NCI-H1417 (cell line): ENCODE measurements at places on chromosomes 5 and 9.

DNA sequence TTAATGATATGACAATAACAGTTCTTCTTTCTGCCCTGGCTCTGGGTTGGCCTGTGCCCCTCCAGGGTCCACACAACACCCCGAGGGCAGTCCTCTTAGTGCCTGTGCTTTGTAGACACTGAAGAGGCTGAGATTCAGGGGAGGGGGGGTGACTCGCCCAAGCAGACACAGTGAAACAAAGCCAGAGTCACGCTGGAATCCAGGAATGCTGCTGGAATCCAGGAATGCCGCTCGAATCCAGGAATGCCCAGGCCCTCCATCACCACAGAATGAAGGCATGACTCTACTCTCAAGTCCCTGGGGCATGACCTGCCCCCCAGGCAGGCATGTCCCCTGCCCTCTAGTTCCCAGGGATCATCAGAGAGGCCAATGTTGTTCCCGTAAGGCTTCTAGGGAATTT is 73.1 kb downstream of the LRSAM1 start:
- no peak for DNase-seq

DNA sequence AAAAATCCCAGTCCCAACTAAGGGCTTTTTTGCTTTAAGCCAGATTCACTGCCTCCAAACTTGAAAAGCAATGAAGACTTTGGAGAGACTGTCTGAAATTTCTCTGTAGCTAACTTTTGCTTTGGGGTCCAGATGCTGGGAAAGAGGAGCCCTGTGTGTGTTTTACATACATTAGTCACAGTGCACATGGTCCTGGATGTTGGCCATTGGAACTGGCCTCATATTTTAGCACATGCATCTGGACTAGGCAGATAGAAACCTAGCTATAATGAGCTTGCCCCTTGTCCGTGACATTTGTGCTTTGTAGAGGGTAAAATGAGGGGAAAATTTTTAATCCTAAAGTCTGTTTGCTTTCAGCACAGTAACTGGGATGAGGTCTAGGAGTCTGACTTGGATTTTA is 421.7 kb downstream of the CDK5RAP2 start:
- no peak for DNase-seq

GRCh38 chr5:177370488-177371119 is 12.9 kb downstream of the RGS14 start:
- DNase-seq: peak; percentile 85

DNA sequence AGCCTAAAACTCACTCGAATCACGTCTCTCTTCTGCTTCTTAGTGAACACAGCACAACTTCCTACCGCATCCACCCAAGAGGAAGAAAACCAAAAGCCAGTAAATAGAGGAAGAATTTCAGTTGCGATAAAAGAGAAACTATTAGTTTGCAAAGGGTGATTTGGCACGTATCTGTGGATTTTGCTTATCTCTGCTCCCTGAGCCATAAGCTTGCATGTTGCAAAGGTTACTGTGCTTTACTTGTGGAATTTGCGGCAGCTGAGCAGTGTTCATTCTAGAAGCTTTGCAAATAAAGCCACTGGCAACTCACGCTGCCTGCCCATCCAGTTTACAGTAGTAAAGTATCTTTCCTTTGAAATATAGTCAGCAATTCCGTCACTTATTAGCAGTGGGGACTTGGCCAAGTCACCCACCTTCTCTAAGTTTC is 149.0 kb upstream of the PCA3 start:
- no peak for DNase-seq

GRCh38 chr5:68137511-68138140 is 77.9 kb upstream of the PIK3R1 start:
- DNase-seq: no peak

DNA sequence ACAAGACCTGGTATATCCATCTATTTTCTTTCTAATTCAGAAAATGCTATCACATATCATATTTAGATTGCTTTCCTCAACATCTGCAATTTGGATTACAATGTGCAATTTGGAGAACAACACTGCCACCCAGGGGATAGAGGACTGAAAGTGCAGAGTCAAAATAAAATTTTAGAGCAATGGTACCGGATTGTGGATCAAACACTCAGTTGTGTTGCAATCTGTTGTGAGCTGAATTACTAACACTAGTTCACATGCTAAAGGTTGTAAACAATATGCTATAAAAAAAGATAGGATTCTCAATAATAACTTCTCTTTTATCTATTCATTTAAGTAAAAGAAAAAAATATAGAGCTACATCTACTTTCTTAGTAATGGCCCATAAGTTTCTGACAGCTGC is 11.9 kb upstream of the SRFBP1 start:
- DNase-seq: peak; percentile 74

- peak; percentile 73 for DNase-seq
Measured at GRCh38 chr5:141845371-141845851, 32.8 kb downstream of the PCDH1 start.

- DNase-seq: no peak
Measured at GRCh38 chr9:133529457-133529856, 4.7 kb upstream of the MYMK start.

GRCh38 chr9:92763721-92764380 is 782 bp downstream of the BICD2 start:
- DNase-seq: peak; percentile 65

- no peak for DNase-seq
Measured at GRCh38 chr5:156936972-156937371, 26.1 kb downstream of the TIMD4 start.

DNA sequence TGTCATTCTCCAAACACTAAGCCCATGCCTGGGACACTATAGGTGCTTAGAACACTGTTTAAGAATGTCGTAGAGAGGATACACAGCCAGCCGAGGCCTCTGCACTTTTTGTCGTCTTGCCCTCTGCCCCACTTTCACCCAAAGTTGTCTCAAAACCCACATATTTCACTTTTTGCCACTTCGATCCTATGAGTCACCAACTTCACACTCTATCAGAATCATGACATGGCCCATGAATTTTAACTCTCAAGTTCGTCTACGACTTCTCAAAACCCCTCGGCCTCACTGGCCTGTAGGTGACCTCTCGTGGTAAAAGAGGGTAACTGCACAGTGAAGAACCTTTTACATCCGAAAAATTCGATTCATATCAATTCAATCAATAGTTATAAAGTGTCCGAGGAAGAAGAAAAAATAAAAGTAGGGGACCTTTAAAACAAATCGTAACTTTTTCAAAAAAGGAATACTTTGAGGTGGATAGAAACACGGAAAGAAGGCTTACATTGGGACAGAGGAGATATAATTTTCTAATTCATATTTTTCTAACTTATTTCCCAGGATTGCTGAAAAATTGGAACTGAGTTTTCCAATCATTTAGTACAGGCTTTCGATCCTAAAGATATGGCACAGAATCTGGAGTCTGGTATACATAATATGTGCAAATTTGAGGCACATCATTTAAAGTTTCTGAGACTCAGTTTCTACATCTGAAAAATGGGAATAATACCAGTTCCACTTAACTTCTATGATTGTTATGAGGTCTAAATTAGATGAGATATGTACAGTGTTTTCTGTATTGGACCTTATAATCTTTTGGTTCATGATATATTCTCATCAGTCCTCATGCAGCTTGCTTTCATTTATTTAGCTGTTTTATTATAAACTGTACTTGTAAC is 122.6 kb downstream of the APBA1 start:
- peak; percentile 4 for DNase-seq

- DNase-seq: no peak
Measured at GRCh38 chr5:76808141-76808691, 10.6 kb upstream of the F2RL1 start.

DNA sequence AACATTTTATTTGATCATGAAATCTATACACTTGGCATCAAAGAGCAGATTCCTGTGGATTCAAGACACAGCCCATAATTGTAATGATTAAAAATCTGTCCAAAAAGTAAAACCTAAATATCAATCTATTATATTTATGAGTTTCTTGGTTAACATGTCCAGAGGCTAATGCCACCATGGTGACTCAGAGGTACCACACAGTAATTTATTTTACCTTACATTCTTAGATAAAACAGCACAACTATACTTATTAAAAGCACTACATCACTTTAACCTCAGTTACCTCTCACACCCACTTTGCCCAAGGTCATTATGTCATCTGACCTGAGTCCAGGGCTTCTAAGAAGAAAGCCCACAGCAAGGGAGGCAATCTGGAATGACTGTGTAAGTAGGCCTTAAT is 519.2 kb downstream of the RASEF start:
- no peak for DNase-seq

GRCh38 chr9:109487247-109487646 is 10.9 kb downstream of the PTPN3 start:
- DNase-seq: no peak

- no peak for DNase-seq
Measured at GRCh38 chr9:131605770-131606590, 60.7 kb downstream of the PRRT1B start.

DNA sequence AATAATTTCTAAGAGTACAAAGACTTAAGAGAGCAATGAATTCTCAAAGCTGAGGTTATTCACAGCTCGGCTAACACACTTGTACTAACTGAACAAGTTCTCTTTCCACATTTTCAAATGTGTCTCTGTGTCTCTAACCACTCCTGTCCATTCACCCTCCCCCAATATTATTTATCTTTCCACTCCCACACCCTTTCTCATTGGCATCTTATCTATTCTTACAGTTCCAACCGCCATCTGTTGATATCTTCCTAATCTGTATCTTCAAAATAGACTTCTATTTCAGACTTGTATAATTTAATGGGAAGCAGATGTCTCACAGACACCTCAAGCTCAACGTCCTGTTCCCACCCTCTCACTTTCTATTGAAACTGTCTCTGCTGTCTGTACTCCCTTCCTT is 205.9 kb downstream of the ANXA1 start:
- no peak for DNase-seq

DNA sequence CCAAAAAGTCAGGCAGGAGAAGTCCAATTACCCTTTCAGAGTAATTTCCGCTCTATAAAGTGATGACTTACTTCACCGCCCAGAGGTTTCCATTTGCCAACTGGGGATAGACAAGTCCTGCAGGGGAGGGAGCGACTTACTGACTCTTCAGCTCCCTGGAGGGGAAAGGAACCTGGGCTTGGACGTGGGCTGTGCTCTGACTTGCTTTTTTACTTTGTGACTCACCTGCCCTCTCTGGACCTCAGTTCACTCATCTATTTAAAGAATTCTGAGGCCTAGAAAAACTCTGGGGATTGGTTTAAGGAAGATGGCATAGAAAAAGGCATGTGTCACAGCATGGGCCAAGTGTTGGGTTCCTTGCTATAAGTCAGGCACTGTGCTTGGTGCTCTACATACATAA is 180.4 kb upstream of the TRIM32 start:
- DNase-seq: no peak

DNA sequence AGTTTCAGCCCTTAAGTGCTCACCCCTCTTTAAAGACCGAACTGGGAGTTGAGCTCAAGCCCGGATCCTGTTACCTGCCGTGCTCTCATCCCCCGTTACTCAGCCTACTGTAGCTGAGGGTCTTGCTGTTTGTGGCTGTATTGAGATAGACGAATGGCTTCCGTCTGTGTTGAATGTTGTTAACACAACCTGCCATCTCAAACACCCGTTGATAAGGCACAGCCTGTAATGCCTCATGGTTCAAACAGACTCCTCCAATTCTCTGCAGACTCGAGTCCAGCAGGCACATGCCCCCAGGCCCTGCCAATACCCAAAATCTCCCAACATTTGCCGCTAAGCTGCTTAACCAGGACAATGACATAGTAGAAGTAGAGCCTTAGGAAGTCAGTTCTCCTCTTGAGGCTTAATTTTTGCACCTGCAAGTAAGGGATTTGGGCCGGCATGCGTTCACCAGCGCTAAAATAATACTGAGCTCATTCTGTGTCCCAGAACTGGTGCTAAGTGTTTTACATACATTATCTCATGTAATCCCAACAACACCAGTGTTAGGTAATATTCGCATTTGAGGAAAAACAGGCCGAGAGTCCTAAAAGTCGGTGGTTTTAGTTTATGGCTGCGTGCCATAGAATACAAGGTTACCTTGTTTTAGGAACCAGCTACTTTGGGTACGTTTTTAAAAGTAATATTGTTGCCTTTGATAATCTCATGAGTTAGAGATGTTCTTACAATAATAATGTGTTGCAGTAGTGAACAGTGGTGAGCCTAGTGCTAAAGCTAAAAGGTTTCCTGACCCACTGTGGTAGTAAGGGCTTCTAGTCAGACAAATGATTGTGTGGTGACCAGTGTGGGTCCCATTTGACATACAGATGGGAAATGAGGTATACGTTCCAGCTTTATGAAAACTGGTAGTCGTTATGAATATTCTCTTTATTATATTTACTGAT is 1.5 kb upstream of the RFX3 start:
- peak; percentile 82 for DNase-seq

- DNase-seq: no peak
Measured at GRCh38 chr9:26170190-26170589, 491.9 kb upstream of the TUSC1 start.

- peak; percentile 3 for DNase-seq
Measured at GRCh38 chr5:168311061-168311566, 19.7 kb downstream of the WWC1 start.

- no peak for DNase-seq
Measured at GRCh38 chr5:167995844-167996425, 295.5 kb upstream of the WWC1 start.

DNA sequence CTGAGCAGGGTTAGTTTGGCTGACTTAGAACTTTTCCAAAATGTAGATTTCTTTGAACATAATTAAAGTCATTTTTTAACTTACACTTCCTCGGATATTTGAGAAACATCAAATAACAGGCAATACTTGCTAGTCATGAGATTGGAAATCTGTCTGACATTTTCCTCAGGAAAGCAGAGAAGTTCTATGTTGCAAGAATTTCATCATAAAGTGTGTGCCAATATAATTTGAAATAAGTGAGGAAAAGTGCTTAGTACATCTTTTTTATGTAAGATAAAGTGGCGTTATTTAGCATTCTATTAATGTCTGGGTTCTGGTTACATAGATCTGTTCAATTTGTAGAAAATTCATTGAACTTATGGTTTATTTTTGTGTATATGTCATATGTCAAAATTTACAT is 48.7 kb upstream of the C5orf47 start:
- DNase-seq: no peak

DNA sequence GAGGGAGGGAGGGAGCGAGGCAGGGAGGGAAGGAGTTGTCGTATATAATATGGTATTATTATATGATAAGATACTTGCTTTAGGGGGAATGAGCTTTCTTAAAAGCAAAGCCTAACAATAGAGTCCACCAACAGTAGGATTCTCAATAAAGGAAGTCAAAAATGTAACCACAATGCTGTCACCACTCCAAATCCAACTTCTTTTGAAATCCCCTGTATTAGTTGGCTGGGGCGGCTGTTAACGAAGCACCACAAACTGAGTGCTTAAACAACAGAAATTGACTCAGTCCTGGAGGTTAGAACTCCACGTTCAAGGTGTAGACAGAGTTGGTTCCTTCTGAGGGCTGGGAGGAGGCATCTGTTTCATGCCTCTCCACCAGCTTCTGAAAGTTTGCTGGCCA is 23.1 kb downstream of the GAS1 start:
- DNase-seq: no peak
